ENCODE measurements at places on chromosomes 1 and 21. TPM values are rescaled to one million over a fixed set of nuclear protein-coding genes. Genes with fewer than 3 reads are reported as not detected.
A peak's percentile ranks its signal among the peaks of the same experiment; 100 is the strongest.

DNA sequence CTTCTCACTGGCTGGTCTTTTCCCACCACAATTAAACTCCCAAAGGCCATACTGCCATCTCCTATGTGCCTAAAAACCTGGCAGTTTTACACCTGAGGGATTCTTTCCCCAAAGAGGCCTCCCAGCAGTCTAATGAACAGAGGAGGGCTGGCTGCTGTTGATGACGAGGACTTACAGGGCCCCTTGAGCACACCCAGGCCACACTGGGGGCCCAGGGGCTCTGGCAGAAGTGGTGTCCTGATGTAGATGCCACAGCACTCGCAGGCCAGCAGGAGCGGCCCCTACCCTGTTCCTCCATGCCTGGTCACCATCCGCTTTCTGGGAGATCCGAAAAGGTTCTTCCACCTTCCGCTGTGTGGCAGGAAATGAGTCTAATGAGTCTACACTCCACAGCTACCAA, 24.2 kb downstream of the POFUT2 start:
- H3K36me3 ChIP-seq: peaks cover 18% of the 10 kb centered on the region
- DNase-seq: no peak
- no peak overlapping the region for H3K27ac ChIP-seq

GRCh38 chr1:193417945-193418744, 231.7 kb upstream of the B3GALT2 start:
- H3K4me3 ChIP-seq: peak overlapping the region; percentile 65
- peaks cover 21% of the 10 kb centered on the region for H3K4me1 ChIP-seq
- H3K27me3 ChIP-seq: no peaks in the 10 kb centered on the region
- peak overlapping the region; percentile 11 for H3K27ac ChIP-seq
- DNase-seq: no peak

DNA sequence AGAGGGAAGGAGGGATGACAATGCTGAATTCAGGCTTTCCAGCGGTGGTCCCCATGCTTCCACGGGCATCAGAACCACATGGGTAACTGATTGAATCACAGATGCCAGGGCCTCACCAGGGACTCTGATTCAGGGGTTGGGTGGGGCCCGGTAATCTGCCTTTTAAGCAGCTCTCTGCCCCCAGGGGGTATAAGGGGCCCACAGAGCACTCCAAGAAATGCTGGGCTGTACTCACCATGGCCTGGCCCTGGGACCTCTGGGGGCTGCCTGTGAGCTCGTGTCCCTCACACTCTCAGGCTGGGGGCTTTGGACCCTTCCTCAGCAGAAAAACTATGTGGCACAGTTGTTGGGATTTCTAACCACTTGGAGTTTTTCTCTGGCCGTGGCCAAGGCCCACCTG, 70.6 kb downstream of the ARHGEF10L start:
- no peaks in the 10 kb centered on the region for H3K27me3 ChIP-seq
- no peaks in the 10 kb centered on the region for H3K36me3 ChIP-seq
- DNase-seq: no peak

The FAM229A gene
- polyA plus RNA-seq: 0.40 TPM

The GJA8 gene
- polyA plus RNA-seq: not detected

Measured in CD8-positive, alpha-beta memory T cell (primary cell).